ENCODE measurements at places on chromosomes 5 and 9.

DNA sequence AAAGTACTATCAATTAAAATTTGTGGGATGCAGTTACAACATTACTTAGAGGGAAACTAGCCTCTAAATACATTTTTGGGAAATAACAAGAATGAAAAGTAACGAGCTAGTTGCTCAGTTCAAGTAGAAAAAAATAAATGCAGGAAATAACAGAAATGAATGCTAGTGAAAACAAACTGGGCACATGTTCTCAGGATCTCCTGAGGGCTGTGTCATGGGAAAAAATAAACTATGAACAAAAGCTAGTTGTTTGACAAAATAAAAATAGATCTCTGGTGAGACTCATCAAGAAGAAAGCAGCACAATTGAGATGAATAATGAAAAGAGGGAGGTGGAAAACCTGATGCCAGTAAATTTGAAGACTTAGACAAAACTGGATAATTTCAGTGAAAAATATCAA is 16.3 kb downstream of the IDNK start:
- no peak for DNase-seq

- DNase-seq = peak; percentile 10
These were observed 1259.8 kb downstream of the PTPRD start for GRCh38 chr9:9352877-9353481.

DNA sequence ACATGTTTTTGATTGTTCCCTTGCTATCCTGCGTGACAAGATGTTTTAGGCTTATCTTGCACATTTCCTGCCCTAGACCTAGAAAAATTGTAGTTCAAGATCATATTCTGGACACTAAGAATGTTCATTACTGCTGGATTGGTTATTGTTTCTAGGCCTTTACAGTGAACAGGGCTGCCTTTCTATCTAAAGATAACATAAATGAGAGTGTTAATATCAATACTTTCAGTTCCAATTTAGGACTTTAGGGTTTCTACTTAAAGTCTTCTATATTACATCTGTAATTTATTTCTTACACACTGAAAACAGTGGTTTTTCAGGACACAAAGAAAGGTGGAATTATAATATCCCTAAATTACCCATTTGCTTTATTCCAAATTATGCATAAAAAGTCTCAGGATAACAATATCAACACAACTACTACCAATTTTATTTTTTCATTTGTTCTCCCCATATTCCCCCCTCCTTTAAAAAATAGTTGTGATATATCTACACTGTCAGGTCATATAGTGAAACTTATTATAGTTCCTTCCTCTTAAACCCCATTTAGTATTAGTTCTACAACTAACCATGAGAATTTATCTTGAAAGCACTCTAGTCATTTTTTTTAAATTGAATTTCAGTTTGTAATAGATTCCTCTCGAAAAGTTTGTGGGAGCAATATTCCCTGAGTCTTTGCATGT is 293.9 kb upstream of the RIOK2 start:
- no peak for DNase-seq

DNA sequence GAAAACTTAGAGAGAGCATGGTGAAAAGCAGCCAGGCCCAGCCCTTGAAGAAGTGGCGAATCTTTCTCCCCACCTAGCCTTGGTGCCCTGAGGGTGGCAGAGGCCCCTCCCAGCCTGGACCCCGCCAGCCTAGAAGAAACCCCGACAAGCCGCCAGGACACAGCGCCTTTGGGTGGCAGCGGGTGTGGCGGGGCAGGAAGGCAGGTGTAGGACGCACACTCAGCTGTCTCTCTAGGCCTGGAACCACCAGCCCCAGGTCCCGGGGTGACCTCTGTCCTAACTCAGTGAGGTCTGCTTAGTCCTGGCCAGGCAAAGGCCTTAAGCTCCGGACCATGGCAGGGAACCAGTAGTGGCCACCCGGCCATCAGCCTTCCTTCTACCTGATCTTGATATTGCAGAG is 178.3 kb downstream of the BARX1 start:
- DNase-seq = no peak

DNA sequence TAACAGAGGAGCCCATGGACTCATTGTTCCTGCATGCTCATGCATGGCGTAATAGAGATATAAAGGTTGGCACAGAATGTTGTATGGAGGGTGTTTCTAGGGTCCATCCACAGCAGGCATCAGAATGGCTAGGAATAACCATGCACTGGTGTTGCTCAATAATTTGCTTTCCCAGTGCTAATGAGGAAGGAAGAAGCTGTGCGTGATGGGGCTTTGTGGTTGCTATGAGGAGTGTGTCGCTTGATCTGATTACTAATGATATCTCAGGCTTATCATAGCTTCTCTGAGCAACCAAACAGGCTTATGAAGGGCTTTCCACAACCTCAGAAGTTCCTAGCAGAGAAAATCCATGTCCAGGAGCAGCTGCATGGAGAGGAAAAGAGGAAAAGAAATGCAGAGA is 151.3 kb upstream of the TRPC7 start:
- DNase-seq = no peak

DNA sequence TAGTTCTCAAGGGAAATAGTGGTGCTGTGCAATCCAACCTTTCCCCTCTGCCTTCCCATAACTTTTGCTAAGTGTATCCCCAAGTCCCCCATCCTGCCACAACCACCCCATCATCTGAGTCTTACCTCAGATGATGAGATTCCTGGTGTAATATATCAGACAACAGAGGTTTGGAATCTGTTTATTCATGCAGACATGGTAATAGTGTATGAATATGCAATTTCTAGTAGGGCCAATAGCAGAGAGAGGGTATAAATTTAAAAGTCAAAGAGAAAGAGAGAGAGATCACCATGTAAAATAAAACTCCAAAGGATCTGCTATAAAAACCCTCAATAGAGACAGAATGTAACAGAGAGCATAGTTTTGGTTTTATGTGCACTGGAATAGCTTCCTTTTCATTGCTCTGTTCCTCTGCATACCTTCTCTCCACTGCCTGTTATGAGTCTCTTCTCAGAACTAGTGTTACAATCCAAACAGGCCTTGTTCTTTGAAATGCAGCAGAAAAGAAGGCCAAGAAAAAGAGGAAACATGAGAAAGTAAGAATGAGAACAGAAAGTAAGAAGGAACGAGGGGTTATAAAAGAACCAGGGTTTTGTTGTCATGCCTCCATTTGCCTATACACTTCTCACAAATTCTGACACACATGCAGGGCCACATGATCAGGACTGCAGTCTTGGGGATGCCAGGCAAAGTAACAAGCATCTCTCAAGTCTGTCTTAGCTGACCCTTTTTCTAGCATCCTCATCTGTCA is 278.0 kb downstream of the CETN3 start:
- no peak for DNase-seq

GRCh38 chr5:147560718-147561331 is 51.0 kb upstream of the DPYSL3 start:
- DNase-seq = no peak

GRCh38 chr5:98836175-98836574 is 62.7 kb downstream of the RGMB start:
- DNase-seq = no peak

DNA sequence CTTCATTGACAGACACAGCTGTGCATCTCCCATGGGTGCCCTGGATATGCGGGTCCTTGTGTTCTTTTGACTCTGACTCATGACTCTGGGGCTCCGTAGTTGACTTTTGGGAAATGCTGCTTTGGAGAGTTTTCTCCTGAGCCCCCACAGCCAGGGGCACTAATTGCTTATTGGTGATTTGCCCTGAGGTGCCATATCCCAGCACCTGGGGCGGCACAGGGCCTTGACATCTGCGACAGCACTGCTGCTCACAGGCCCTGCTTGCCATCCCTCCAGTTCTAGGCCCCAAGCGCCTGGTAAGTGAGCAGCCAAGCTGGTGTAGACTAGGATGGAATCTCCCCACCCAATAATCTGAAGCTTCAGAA is 75.1 kb downstream of the AMBP start:
- DNase-seq = no peak

DNA sequence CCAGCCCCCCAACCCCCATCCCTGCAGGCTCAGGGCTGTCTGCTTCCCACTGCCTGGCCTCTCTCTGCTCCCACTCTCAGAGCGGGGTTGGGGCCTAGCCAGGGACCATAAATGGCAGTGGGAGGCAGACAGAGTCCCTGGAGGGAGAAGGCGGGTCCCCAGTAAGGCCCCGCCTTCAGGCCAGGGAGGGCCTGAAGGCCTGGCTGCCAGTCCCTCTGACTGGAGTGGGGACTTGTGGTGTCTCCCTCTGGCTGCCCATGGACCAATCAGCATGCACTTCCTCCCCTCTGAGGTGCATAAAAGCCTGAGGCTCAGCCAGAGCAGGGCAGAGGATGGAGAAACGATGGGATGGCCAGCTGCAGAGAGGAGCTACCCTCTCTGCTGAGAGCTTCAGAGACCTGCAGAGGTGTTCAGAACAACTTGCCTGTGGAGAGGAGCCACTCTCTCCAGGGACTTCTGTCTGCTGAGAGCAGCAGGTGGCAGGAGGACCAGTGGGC is 2.7 kb upstream of the BTNL9 start:
- no peak for DNase-seq

DNA sequence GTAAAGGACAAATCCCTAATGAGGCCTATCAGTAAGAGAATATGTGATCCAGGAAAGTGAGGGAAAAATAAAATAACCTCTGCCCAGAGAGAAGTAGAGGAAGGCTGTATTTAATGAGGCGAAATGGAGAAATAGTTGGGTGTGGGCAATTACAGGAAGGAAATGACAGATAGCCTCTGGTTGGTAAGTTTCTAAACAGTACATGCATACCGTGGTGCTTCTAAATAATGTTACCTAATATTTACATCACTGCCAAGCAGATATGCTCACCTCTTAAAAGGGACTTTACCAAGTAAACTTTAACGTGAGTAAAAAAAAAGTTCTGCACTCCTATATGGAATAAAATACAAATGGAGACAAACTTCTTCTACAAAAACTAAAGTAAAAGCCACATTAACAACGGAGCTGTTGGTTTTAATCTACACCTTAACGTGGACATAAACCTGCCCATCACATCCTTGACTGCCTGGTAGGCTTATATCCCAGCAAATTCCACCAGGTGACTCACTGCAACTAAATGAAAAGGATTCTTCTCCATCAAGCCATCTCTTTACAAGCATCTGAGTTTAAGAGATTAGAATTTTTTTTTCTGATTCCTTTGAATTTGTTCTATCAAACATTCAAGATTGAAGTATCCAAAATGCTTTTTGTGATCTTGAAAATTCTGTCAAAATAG is 12.4 kb downstream of the NFIL3 start:
- DNase-seq = no peak

GRCh38 chr9:100515578-100516494 is 42.9 kb downstream of the TMEFF1 start:
- DNase-seq = no peak

GRCh38 chr5:50874306-50875001 is 208.0 kb downstream of the PARP8 start:
- no peak for DNase-seq

- no peak for DNase-seq
These were observed 340.9 kb upstream of the KIF2A start for GRCh38 chr5:61965069-61965468.

- DNase-seq = no peak
These were observed 85.5 kb downstream of the ANXA1 start for GRCh38 chr9:73237140-73237539.

GRCh38 chr5:122653087-122654017 is 121.5 kb upstream of the SNX2 start:
- DNase-seq = no peak

DNA sequence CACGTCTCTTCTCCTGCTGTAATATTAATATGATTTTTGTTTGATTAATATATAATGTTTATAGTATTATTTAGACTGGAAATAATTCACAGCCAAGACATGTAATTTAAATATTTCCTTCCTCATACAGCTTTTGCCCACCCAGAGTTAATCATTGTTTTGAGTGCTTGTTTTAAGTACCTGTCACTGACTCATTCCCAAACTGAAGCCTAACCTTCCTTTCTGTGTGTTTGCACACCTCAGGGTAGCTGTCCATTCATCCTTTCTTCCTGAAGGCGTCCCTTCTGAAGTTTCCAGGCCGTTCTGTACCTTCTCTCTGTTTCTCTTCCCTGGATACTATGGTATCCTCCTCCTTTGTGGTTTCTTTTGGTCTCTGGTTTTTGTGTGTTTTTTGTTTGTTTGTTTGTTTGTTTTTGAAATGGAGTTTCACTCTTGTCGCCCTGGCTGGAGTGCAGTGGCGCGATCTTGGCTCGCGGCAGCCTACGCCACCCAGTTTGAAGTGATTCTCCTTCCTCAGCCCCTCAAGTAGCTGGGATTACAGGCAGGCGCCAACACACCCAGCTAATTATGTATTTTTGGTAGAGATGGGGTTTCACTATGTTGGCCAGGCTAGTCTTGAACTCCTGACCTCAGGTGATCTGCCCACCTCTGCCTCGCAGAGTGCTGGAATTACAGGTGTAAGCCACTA is 312.4 kb downstream of the DOCK8 start:
- no peak for DNase-seq

DNA sequence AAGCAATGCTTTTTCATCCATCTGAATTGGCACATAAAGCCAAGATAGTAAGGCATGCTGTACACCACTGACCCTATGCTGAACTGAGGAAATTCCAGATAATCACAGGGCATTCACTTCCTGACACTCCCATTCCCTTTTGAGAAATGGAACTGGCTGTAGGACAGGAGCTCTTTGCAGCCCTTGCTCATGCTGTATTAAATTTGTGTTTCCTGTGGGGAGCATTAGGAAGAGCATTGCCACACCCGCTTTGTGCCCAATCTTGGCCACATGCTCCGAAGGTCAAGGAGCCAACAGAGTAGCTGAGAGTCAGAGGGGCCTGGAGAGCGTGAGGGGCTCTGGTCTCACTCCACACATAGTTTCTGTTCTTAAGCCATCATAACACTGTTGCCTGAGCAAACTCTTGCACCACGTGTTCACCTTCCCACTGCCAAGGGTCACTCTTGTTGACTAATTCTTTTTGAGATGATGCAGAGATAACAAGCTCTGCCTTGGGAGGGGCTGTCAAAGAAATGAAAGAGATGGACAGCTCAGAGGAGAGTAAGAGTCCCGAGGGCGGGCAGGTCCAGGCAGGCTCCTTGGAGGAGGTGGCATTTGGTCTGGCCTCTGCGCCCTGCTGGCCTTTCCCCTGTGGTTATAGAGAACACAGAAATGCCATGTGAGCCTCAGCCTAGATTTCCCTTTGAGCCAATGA is 31.7 kb upstream of the ARAP3 start:
- DNase-seq = no peak

GRCh38 chr5:36624277-36624676 is 17.9 kb downstream of the SLC1A3 start:
- DNase-seq = no peak

- no peak for DNase-seq
These were observed 116.5 kb downstream of the PIK3R1 start for GRCh38 chr5:68332080-68332451.

GRCh38 chr5:150780187-150780692 is 1.7 kb downstream of the SMIM3 start:
- DNase-seq = no peak

- DNase-seq = no peak
These were observed 38.0 kb upstream of the LRRC14B start for GRCh38 chr5:153256-153655.

All from neural crest cell (in vitro differentiated cells).